Germinal center (tissue), 1 donor: ENCODE measurements at places on chromosomes 4 and X.

- DNase-seq, result no peak
These were observed 98.2 kb downstream of the AFF1 start for GRCh38 chr4:87032884-87033533.

DNA sequence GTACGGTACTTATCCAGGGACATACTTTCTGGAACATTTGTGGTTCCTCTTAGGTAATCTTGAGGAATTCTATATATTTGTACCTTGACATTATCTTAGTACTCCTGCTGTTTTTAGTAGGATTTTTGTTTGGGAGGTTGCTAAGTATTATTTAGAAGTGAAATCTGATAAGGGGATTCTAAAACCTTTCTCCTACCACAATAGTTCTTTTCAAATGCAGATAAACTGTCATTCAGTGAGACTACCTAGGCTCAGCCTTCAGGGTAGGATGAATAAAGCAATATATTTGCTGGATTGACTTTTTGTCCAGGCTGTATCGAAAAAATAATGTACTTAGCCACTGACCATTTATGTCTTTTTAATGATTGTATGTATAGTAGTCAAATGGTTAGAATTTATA, 25.4 kb downstream of the DIAPH2 start:
- DNase-seq, result no peak

DNA sequence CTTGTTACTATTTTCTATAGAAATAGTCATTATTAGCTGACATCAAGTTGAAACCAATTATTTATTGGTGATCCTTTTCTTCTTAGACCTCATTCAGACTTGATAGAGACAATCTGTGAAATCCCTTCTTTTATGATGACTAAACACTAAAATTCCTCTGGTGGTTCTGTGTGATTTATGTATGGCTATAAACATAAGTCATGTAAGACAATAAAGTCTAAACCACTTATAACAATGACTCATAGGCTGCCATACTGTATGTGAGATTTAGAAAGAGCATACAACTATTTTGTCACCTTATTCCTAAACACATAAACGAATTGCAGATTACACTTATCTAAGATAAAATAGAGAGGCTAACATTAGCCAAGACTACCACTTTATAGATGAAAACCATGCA, 101.1 kb upstream of the PRR32 start:
- no peak for DNase-seq

- DNase-seq, result no peak
These were observed 114.3 kb upstream of the CCSER1 start for GRCh38 chr4:90012918-90013317.

- DNase-seq, result no peak
These were observed 19.3 kb downstream of the KLF3 start for GRCh38 chr4:38683276-38683675.

DNA sequence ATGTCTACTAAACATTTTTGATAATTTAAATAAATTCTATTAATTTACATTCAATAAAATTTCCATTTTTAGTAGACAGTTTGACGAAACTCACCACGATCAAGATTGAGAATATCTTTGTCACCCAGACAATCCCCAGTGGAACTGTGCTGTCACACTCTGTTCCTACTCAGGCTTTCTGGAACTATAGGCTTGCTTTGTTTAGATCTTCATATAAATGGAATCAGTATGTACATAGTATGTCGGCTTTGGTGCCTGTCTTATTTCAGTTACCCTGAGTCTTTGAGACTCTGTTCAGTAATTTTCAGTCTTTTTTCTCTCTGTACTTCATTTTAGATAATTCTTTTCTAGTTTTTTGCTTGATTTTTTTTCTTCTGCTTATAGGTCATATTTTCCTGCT, 163.5 kb upstream of the EMCN start:
- no peak for DNase-seq

DNA sequence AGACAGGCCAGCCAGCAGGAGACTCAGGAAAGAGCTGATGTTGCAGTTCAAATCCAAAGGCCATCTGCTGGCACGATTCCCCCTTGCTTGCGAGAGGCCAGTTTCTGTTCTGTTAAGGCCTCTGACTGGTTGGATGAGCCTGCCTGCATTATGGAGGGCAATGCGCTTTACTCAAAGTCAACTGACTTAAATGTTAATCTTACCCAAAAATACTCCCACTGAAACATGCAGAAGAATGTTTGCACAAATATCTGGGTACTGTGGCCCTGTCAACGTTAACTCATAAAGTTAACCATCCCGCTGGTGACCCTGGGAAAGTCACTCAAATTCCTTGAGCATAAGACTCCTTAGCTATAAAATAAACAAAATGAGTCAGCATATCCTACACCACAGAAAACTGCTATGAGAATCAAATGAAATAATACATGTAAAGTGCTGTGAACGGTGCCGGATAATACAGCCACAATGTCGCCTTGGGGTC, 326.4 kb downstream of the EVC2 start:
- DNase-seq, result no peak

- DNase-seq, result no peak
These were observed 253.6 kb downstream of the CBLL2 start for GRCh38 chrX:22526339-22526738.
